ENCODE measurements at places on chromosomes 11 and 22.

DNA sequence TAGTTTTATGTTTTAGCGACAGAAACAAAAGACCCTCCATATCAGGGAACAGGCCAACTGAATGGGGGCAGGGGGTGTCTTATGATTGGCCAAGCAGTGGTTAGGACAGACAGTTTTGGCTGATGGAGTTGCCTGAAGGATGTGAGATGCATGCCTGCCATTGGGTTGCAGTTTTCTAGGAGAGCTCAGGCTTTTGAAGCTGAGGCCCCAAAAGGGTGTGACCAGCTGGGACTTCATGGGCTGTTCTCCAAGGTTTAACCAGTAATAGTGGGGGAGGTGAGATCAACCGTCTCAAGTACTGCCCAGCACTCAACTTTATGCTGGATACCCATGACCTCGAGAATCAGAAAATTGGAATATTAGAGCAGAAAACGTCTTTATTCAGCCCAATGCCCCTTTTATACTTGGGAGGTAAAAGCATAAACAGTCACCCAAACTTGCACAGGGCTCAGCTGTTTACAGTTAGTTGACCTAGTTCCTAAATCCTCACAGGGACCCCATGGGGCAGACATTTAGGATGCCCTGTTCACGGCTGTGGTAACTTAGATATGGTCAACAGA, 13.5 kb downstream of the DTX4 start:
- no peak for DNase-seq

GRCh38 chr11:13287036-13287435, 9.4 kb downstream of the BMAL1 start:
- no peak for DNase-seq

GRCh38 chr22:50485221-50486131, 1.2 kb upstream of the MIOX start:
- no peak for DNase-seq

GRCh38 chr22:31211482-31211861, 626 bp upstream of the LIMK2 start:
- DNase-seq: no peak

DNA sequence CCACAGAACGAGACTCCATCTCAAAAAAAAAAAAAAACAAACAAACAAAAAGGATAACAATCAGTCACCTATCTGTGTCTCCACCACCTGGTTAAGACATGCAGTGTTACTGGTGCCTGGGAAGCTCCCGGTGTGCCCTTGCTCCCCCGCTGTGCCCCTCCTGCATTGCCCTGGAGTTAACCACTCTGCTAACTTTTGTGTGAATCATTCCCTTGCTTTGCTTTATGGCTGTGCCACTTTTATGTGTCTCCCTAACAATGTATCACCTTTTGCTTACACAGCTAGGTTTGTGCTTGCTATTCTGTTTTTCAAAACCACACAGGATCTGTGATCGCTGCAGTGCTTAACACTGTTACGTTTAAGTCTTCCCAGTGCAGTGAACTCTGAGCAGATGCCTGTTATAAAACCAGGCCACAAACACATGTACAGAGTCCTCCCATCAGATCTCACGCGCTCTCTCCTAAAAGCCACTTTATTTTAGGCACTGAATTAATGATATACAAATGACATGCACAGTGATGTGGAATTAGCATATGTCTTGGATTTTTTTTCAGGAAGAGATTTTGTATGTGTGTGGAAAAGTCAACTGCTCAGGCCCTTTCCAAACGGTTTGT, 69.9 kb downstream of the BUD13 start:
- DNase-seq: no peak

DNA sequence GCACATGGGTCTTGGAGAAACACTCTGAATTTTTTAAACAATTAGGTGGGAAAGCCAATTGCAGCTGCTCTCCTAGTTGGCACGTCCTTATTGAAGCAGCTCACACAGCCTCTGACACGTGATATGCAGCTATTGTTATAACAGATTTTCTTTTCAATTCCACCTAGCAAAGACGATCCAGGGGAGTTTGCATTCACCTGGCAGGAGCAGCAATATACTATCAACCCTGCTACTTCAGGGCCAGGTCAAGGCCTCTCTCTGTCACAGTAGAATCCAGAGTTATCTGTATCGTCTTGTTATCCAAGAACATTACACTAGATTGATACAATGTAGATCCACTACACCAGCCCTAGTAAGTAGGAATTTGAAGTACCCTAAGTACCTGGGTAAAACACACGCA, 8.3 kb downstream of the KRTAP5-11 start:
- no peak for DNase-seq

- DNase-seq: no peak
Measured at GRCh38 chr22:40606306-40606705, 30.2 kb downstream of the MRTFA start.

DNA sequence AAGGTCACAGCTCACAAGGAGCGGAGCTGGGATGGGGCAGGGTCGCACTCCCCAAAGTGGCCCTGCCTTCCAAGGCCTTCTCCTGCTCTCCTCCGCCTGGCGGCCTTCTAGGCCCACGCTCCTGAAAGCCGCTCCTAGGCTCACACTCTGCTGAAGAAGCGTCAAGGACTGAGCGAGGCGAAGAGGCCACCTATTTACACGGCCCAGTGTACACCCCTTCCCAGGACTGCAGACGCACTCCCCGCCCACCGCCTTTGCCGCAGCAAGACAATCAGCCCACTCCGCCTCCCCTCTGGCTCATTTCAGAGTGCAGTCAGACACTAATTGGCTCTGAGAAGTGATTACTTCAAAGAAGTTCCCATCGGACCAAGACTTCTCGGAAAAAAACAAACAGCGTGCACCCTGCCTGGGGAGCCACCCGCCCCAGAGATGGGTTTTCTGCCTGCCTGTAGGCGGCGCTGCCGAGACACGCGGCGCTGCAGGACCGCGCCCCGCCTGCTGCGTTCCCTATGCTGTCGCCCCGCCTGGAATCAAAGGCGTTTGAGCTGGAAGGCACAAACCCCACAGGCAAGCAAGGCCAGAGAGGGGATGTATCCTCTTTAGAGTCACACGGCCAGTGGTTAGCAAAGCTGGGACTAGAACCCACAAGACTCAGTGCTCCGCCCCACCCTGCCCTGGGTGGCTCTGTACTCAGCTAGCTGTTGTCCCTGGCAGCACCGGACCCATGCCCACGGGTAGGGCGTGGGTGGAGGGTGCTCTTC, 414.8 kb downstream of the BUD13 start:
- peak; percentile 58 for DNase-seq

- DNase-seq: peak; percentile 23
Measured at GRCh38 chr11:107799218-107799859, 59.2 kb downstream of the SLC35F2 start.

DNA sequence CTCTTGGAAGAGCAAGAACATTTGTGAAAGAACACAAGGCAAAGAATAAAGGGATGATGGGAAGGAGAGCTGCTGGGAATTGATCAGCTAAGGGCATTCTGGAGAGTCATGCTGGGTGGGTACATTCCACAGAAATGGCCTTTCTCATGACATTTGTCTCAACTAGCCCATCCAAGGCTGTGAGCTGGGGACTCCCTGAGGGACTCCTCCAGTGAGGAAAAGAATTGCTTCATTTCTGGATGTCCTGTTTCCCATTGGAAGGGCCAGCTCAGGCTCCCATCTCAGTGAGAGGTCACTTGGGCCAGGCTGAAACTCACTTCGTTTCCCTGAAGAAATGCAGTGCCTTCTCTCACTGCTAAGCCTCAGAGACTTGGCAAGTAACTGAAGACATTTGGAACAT, 106.8 kb downstream of the CD44 start:
- DNase-seq: no peak

- DNase-seq: no peak
Measured at GRCh38 chr22:43996981-43997265, 27.2 kb upstream of the PARVB start.

GRCh38 chr11:8227156-8228152, 36.2 kb downstream of the LMO1 start:
- DNase-seq: no peak

DNA sequence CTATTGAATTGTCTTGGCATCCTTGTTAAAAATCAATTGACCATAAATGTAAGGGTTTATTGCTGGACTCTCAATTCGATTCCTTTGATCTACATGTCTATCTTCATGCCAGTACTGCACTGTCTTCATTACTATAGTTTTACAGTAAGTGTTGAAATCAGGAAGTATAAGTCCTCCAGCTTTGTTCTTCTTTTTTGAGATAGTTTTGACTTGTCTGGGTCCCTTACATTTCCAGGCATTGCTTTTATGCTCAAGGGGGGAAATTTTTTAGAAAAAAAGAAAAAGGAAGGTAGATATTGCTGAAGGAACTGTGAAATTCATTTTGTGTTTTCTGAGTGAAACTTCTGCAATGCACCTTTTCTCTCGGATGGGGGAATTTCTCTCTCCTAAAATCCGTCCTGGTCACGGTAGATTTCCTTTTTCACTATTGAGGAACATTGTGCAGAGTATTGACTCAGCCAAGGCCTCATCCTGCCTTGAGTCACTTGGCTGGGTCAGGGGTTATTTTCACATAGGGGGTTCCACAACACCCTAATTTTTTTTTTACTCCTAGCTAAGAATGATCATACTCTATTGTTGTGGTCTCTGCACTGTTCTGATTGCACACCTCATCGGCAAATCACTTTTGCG, 2.8 kb upstream of the ACER3 start:
- no peak for DNase-seq

- no peak for DNase-seq
Measured at GRCh38 chr11:134498326-134499139, 86.5 kb upstream of the B3GAT1 start.

DNA sequence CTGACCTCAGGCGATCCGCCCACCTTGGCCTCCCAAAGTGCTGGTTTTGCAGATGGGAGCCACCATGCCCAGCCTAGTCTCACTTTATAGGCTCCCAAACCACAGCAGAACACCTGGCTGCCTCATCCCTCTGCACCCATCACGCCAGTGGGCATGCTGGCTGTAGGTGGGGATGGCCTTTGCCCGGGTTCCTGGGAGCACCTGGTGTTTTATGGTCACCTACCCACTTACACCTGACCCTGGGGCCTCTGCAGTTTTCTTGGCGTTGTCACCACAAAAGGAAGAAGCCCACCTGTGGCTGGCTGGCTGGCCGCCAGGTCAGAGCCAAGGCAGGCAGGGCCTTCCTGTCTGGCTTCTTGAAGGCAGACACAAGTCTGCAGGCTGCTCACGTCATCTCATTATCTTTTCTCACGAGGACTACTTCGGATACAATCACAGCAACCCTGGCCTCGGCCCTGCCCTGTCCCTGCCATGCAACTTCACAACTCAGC, 8.2 kb downstream of the RRP7A start:
- DNase-seq: no peak

- no peak for DNase-seq
Measured at GRCh38 chr11:94895451-94895850, 77.9 kb downstream of the CWC15 start.

- no peak for DNase-seq
Measured at GRCh38 chr11:61147271-61147670, 14.0 kb downstream of the VPS37C start.

- DNase-seq: no peak
Measured at GRCh38 chr11:94738746-94739145, 29.4 kb upstream of the AMOTL1 start.

DNA sequence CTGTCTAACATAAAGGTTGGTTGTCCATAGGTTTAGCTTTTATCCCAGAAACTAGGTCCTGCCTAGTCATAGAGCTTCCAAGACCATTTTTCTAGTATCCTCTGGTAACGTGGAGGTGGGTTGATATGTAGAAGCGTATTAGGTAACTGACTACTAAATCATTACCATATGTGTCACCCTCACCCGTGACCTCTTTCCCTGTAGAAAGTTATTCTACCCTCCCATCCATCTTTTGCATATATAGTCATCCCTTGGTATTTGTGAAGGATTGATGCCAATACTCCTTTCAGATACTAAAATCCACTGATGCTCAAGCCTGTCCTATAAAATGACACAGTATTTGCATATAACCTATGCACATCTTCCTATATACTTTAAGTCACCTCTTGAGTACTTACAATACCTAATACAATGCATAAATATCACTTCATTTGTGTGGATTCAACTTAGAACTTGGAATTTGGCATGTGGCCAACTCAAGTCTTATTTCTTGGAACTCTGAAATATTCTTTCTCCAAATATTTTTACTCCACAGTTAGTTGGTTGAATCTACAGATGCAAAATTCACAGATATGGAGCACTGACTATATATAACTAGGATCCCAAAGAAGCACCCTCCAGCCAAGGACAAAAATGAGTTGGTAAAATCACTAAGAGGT, 497.0 kb upstream of the TENM4 start:
- no peak for DNase-seq

- DNase-seq: no peak
Measured at GRCh38 chr11:24886880-24887619, 390.2 kb downstream of the LUZP2 start.
